Activated T-helper 1 cell treated with anti-CD3 and anti-CD28 coated beads, Interleukin-12 subunit alpha, Interleukin-12 subunit beta, Interleukin-2, Interleukin-4 antibody, amounts not matched to agents 30 ng/mL and 10 ng/mL and 1 ng/mL, durations not matched to agents 14 hours and 24 hours and 36 hours (primary cell): ENCODE measurements at places on chromosomes 1 and 21.

DNA sequence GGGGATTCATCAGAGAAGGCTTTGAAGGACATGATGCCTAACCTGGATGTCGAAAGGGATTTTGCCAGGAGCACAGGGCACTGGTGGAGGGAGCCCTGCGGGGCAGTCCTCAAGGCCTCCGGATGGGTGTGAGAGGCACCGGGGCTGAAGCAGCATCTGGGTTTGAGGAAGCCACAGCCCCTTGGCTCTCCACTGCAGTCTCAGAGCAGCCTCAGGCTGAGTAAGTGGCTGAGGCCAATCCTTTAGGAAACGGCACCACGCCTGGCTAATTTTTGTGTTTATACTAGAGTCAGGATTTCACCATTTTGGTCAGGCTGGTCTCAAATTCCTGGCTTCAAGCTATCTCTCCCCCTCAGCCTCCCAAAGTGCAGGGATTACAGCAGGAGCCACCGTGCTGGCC, 12.0 kb downstream of the ERVH48-1 start:
- peaks cover 9% of the 10 kb centered on the region for H3K36me3 ChIP-seq
- H3K27me3 ChIP-seq, result no peaks in the 10 kb centered on the region

GRCh38 chr1:229781453-229781852, 155.4 kb downstream of the URB2 start:
- no peak for DNase-seq
- no peak overlapping the region for H3K4me3 ChIP-seq
- H3K27ac ChIP-seq, result no peak overlapping the region
- H3K27me3 ChIP-seq, result peaks cover 10% of the 10 kb centered on the region

DNA sequence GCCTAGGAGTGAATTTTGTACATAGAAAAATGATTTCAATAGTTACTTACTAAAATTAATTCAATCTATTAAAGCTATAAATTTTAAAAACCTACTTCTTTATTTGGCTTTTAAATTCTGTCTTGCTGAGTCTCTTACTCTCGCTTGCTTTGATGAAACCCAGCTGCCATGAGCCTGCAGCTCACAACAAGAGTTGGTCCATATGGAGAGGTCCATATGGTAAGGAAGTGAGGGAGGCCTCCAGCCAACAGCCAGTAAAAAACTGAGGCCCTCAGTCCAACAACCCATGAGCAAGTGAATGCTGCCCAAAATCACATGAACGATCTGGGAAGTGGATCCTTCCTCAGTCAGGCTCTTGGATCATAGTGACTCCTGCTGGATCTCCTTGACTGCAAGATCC, 89.9 kb upstream of the CXADR start:
- H3K27me3 ChIP-seq, result no peaks in the 10 kb centered on the region
- H3K27ac ChIP-seq, result no peak overlapping the region
- no peaks in the 10 kb centered on the region for H3K4me1 ChIP-seq
- no peaks in the 10 kb centered on the region for H3K36me3 ChIP-seq
- no peak for DNase-seq

DNA sequence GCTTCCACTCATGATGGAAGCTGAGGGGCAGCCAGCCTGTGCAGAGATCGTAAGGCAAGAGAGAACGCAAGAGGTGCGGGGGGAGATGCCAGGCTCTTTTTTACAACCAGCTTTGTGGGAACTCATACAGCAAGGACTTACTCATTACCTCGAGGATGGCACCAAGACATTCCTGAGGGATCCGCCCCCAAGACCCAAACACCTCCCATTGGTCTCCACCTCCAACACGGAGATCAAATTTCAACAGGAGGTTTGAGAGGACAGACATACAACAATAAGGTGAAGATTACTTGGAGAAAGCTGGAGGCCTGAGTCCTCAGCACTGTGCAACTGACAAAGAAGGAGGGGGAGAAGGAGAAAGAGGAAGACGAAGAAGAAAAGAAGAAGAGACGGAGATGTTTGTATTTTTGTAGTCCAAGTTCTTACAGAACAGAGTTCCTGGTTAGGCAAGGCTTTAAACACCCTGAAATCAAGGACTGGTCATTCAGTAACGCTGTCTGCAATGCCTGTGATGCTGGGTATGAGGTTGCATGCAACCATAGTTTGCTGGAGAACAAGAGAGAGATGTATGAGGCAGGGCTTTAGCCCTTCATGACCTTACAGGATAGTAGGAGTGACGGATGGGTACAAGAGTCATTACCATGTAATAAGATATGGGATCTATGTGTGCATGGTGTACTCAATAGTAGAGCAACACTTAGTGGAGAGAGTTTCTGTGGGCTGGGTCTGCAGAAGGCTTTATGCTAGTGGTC, 19.7 kb upstream of the GALNT2 start:
- H3K27me3 ChIP-seq, result peaks cover 7% of the 10 kb centered on the region
- DNase-seq, result no peak
- H3K4me3 ChIP-seq, result no peak overlapping the region

- H3K4me1 ChIP-seq, result no peaks in the 10 kb centered on the region
- no peak for DNase-seq
- H3K27me3 ChIP-seq, result no peaks in the 10 kb centered on the region
- no peak overlapping the region for H3K27ac ChIP-seq
- no peaks in the 10 kb centered on the region for H3K36me3 ChIP-seq
These were observed 173.0 kb upstream of the PALMD start for GRCh38 chr1:99472893-99473292.

DNA sequence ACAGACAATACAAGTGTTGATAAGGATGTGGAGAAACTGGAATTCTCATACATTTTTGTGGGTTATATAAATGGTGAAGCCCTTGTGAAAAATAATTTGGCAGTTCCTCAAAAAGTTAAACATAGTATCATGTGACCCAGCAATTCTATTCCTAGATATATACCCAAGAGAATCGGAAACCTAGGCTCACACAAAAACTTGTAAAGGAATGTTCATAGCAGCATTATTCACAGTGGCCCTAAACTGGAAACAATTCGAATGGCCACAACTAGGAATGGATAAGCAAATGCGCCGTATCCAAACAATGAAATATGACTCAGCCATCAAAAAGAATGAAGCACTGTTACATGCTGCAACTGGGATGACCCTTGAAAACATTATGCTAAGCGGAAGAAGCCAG, 3.9 kb upstream of the CD247 start:
- H3K4me1 ChIP-seq, result peaks cover 23% of the 10 kb centered on the region
- H3K36me3 ChIP-seq, result peaks cover 11% of the 10 kb centered on the region
- no peak overlapping the region for H3K4me3 ChIP-seq
- DNase-seq, result no peak

GRCh38 chr1:188706742-188707141, 1770.9 kb downstream of the BRINP3 start:
- H3K4me1 ChIP-seq, result no peaks in the 10 kb centered on the region
- no peak overlapping the region for H3K4me3 ChIP-seq
- H3K27me3 ChIP-seq, result no peaks in the 10 kb centered on the region
- H3K36me3 ChIP-seq, result no peaks in the 10 kb centered on the region
- H3K27ac ChIP-seq, result no peak overlapping the region

- H3K4me1 ChIP-seq, result peaks cover 49% of the 10 kb centered on the region
- H3K36me3 ChIP-seq, result peaks cover 41% of the 10 kb centered on the region
- peak overlapping the region; percentile 90 for H3K27ac ChIP-seq
- peak; percentile 57 for DNase-seq
- peaks cover 4% of the 10 kb centered on the region for H3K27me3 ChIP-seq
- peak overlapping the region; percentile 96 for H3K4me3 ChIP-seq
These were observed 438 bp downstream of the MRPS6 start for GRCh38 chr21:34073749-34074282.

GRCh38 chr1:68497358-68497698, 446 bp upstream of the DEPDC1 start:
- H3K36me3 ChIP-seq, result peaks cover 5% of the 10 kb centered on the region
- peak overlapping the region; percentile 92 for H3K4me3 ChIP-seq
- DNase-seq, result no peak

DNA sequence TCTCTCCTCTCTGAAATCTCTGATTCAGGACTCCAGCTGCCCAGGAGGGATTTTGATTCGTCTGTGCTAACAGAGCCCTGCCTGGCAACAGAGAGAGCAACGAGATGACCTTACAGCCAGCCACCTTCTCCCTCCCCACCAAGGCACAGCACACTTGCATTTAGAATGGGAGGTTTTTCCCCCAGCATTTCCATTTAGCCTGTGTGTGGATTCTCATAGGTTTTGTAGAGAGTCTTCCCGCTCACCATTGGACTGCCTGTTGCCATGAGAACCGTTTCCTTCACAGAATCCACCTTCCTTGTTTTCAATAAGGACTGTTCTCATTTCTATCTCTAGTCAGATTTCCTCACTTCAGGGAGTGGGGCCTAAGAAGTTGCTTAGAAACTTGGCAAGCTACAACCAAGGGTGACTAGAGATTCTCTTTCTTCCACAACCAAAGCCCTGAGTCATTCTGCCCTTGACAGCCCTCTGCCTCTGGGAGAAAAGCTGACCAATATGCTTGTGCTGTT, 5.8 kb upstream of the IKBKE start:
- H3K4me1 ChIP-seq, result peaks cover 74% of the 10 kb centered on the region
- no peaks in the 10 kb centered on the region for H3K27me3 ChIP-seq
- no peak for DNase-seq
- H3K4me3 ChIP-seq, result no peak overlapping the region
- peaks cover 20% of the 10 kb centered on the region for H3K36me3 ChIP-seq
